Keratinocyte (primary cell): ENCODE measurements at places on chromosomes 2 and 18. TPM values are rescaled to one million over a fixed set of nuclear protein-coding genes. Genes with fewer than 3 reads are reported as not detected.

- DNase-seq, result no peak
- H3K36me3 ChIP-seq, result no peaks in the 10 kb centered on the region
- H3K4me1 ChIP-seq, result peaks cover 4% of the 10 kb centered on the region
- no peak overlapping the region for H3K27ac ChIP-seq
- no peak overlapping the region for H3K4me3 ChIP-seq
- H3K27me3 ChIP-seq, result no peaks in the 10 kb centered on the region
These were observed 52.1 kb upstream of the ACAA2 start for GRCh38 chr18:49865401-49865800.

Gene CD302
- polyA plus RNA-seq, result 0.08 to 0.48 TPM (median 0.20 TPM) in 3 replicates

Gene CD8B
- polyA plus RNA-seq, result not detected in 3 replicates

Gene PRSS56
- not detected in 3 replicates for polyA plus RNA-seq

Gene GLS
- 70.9 to 130 TPM (median 98.4 TPM) in 3 replicates for polyA plus RNA-seq
